Naive thymus-derived CD4-positive, alpha-beta T cell (primary cell): ENCODE measurements at places on chromosomes 2 and 18. TPM values are rescaled to one million over a fixed set of nuclear protein-coding genes. Genes with fewer than 3 reads are reported as not detected.

DNA sequence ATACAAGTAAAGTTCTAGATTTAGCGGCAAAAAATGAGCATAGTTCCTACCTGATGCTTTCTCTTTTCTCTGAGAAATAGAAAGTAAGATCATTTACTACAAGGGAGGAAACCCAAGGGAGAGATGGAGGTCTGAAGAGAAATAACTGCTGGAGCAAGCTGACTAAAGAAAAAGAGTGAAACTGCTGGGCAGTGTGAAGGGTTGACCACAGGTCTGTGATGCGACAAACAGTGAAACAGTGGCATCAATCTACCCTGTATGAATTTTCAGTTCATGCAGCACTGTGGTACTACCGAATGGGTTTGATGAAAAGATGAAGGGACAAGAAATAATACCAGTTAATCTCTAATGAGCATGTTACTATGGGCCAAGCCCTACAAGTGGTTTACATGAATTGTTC lies 52.2 kb downstream of the CUL3 start:
- no peak for DNase-seq
- no peak overlapping the region for H3K4me3 ChIP-seq
- no peaks in the 10 kb centered on the region for H3K27me3 ChIP-seq
- peaks cover 3% of the 10 kb centered on the region for H3K4me1 ChIP-seq
- peaks cover 3% of the 10 kb centered on the region for H3K36me3 ChIP-seq

CNTNAP5 gene
- total RNA-seq: not detected in 2 replicates

NEURL3 gene
- not detected for total RNA-seq

DNA sequence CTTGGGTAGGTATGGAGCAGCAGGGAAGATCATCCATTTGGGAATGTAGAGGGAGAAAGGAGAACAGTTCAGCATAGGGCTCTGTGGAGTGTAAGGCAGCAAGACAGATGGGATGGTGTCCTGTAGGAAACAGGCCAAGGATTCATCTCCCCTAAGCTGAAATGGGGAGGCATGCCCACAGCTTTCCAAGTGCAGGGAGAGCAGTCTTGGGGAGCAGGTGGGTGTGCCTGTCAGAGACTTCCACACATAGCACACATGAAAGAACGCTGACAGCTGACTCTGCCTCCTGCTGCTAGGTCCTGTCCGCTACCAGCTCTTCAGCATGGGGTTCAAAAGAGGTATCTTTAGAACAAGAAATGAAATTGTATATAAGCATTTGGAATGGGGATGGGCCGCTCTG lies 9.0 kb downstream of the SETBP1 start:
- H3K36me3 ChIP-seq: no peaks in the 10 kb centered on the region
- no peaks in the 10 kb centered on the region for H3K4me1 ChIP-seq
- no peak overlapping the region for H3K4me3 ChIP-seq
- no peak overlapping the region for H3K27ac ChIP-seq
- DNase-seq: no peak

RNF144A gene
- total RNA-seq: 40.0 TPM

GRCh38 chr18:73683409-73684238 lies 464.0 kb downstream of the FBXO15 start:
- no peaks in the 10 kb centered on the region for H3K27me3 ChIP-seq
- H3K4me1 ChIP-seq: no peaks in the 10 kb centered on the region
- no peak overlapping the region for H3K4me3 ChIP-seq
- H3K36me3 ChIP-seq: no peaks in the 10 kb centered on the region
- H3K27ac ChIP-seq: no peak overlapping the region
- DNase-seq: no peak

MSTN gene
- not detected for total RNA-seq

- no peaks in the 10 kb centered on the region for H3K36me3 ChIP-seq
- H3K4me1 ChIP-seq: no peaks in the 10 kb centered on the region
- no peak overlapping the region for H3K4me3 ChIP-seq
- no peaks in the 10 kb centered on the region for H3K27me3 ChIP-seq
- no peak for DNase-seq
Observed at GRCh38 chr2:86290596-86291327, 46.7 kb downstream of the REEP1 start.

- H3K4me3 ChIP-seq: no peak overlapping the region
- H3K4me1 ChIP-seq: no peaks in the 10 kb centered on the region
- H3K36me3 ChIP-seq: no peaks in the 10 kb centered on the region
- H3K27me3 ChIP-seq: no peaks in the 10 kb centered on the region
- H3K27ac ChIP-seq: no peak overlapping the region
Observed at GRCh38 chr2:147348931-147349555, 495.8 kb upstream of the ACVR2A start.

PARD3B gene
- 2.7 TPM for total RNA-seq

- H3K4me1 ChIP-seq: no peaks in the 10 kb centered on the region
- H3K4me3 ChIP-seq: no peak overlapping the region
- no peaks in the 10 kb centered on the region for H3K36me3 ChIP-seq
- no peak overlapping the region for H3K27ac ChIP-seq
- peak; percentile 16 for DNase-seq
Observed at GRCh38 chr2:31980674-31981356, 30.0 kb downstream of the MEMO1 start.

DNA sequence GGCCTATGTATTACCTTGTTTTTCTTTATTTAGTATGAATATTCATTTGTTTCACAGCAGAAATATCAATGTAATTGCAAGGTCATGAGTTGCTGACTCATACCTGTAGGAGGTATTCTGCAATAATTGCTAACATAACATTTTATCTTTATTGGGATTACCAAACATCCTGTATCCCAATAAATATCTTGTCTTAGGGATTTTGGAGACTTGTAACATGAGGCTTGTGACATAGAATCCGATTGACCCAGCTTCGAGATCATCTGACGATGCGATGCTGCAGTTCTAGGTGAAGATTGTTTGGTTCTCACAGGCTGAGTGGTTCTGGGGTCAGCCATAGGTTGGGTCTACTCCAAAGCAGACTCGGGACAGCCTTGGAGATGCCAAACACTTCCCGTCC lies 133.4 kb upstream of the RND3 start:
- no peak overlapping the region for H3K27ac ChIP-seq
- H3K4me1 ChIP-seq: no peaks in the 10 kb centered on the region
- no peaks in the 10 kb centered on the region for H3K27me3 ChIP-seq
- no peak for DNase-seq
- no peak overlapping the region for H3K4me3 ChIP-seq

- peak overlapping the region; percentile 86 for H3K27ac ChIP-seq
- H3K27me3 ChIP-seq: no peaks in the 10 kb centered on the region
- no peaks in the 10 kb centered on the region for H3K36me3 ChIP-seq
- DNase-seq: peak; percentile 64
- peaks cover 35% of the 10 kb centered on the region for H3K4me1 ChIP-seq
Observed at GRCh38 chr2:218398437-218399390, 954 bp upstream of the CTDSP1 start.

GRCh38 chr2:121232626-121233265 lies 52.3 kb downstream of the TFCP2L1 start:
- no peak overlapping the region for H3K27ac ChIP-seq
- no peaks in the 10 kb centered on the region for H3K4me1 ChIP-seq
- H3K36me3 ChIP-seq: no peaks in the 10 kb centered on the region
- no peak overlapping the region for H3K4me3 ChIP-seq
- no peaks in the 10 kb centered on the region for H3K27me3 ChIP-seq
- no peak for DNase-seq

GRCh38 chr2:38912619-38913018 lies 22.9 kb downstream of the ARHGEF33 start:
- no peaks in the 10 kb centered on the region for H3K36me3 ChIP-seq
- no peak overlapping the region for H3K27ac ChIP-seq
- H3K4me1 ChIP-seq: no peaks in the 10 kb centered on the region
- no peak for DNase-seq

DNA sequence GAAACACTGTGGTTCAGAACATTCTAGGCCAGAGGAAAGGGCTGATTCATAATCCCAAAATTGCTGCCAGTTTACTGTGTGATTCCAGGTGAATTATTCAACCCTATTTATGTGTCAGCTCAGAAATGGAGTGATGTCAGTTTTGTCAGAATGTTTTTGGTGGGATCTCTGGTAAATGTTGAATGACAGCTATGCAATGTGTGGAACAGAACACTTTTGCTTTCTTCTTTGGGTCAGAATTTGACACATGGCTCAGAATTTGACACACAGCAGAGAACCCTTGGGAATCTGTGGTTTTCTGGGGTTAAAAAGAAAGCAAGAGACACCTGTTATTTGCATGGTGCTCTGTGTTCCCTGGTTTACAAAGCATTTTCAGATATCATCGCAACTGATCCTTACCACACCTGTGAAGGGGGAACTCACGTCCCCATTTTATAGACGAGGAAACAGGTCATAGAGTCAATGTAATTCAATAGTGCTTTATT lies 1.6 kb upstream of the MTA3 start:
- DNase-seq: no peak
- peak overlapping the region; percentile 29 for H3K27ac ChIP-seq
- H3K4me1 ChIP-seq: peaks cover 8% of the 10 kb centered on the region
- H3K36me3 ChIP-seq: no peaks in the 10 kb centered on the region
- H3K27me3 ChIP-seq: no peaks in the 10 kb centered on the region

- peaks cover 4% of the 10 kb centered on the region for H3K36me3 ChIP-seq
- H3K4me3 ChIP-seq: no peak overlapping the region
- no peaks in the 10 kb centered on the region for H3K27me3 ChIP-seq
Observed at GRCh38 chr2:174364628-174365027, 29.9 kb downstream of the SP9 start.

FOSL2 gene
- total RNA-seq: 1.2 TPM

- no peak overlapping the region for H3K4me3 ChIP-seq
- no peak for DNase-seq
- peaks cover 17% of the 10 kb centered on the region for H3K4me1 ChIP-seq
- H3K36me3 ChIP-seq: no peaks in the 10 kb centered on the region
- H3K27ac ChIP-seq: no peak overlapping the region
Observed at GRCh38 chr18:48997985-48998831, 47.4 kb upstream of the SMAD7 start.

DNA sequence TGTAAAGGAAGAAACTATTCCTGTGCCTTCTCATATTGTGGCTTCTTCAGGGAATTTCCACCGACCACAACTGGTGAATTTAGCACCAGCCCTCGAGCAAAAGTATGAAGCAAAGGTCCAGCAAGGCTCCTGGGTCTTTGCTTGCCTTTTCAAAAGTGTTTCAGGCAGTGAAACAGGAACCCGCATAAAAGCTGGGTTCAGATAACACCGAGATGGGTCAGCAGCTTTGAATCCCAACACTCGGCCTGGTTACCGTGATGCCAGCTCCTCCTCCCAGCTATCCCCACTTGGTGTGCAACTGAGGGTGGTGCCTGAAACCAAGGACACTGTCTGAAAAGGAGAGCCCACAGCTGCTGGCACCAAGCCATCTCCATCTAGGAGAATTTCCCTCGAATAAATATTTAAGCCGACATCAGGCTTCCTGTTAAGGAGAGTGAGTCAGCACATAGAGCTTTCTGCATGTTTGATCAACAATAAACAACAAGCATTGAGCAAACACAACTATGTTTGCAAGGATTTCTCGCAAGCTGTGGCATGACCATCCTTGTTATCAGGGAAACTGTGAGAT lies 69.5 kb downstream of the ANTXR1 start:
- DNase-seq: no peak
- no peaks in the 10 kb centered on the region for H3K27me3 ChIP-seq
- H3K27ac ChIP-seq: no peak overlapping the region
- H3K36me3 ChIP-seq: no peaks in the 10 kb centered on the region
- H3K4me1 ChIP-seq: no peaks in the 10 kb centered on the region
- H3K4me3 ChIP-seq: no peak overlapping the region
